ENCODE measurements at places on chromosomes 2 and 18.

GRCh38 chr18:11149441-11150270 is at the start of gene PIEZO2:
TSS of gene PIEZO2 (minus strand) at chr18:11149569. CDS start at chr18:11148588, 981 bp downstream.
- peak; percentile 79 for DNase-seq

- DNase-seq: peak; percentile 86
Observed at GRCh38 chr2:216426938-216427337, 14.7 kb downstream of the SMARCAL1 start.

- no peak for DNase-seq
Observed at GRCh38 chr18:46810481-46811000, 53.7 kb upstream of the ST8SIA5 start.

DNA sequence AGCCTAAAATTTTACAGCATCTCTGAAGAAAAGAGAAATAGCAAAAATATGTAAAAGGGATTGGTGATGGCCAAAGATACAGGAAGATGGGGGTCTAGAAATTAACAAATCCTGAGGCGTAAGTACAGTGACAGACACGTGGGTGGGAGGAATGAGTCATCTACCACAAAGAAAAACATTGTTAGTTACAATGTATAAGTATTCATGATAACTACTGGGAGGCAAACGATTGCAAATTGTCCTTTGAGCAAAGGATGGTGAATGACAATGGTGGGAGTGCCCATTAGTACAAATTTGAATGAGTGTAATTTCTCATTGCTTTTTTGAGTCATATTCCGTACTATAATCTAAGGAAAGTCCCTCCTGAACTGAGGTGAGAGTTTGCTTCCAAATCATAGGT is 809.0 kb upstream of the FAM98A start:
- DNase-seq: no peak

DNA sequence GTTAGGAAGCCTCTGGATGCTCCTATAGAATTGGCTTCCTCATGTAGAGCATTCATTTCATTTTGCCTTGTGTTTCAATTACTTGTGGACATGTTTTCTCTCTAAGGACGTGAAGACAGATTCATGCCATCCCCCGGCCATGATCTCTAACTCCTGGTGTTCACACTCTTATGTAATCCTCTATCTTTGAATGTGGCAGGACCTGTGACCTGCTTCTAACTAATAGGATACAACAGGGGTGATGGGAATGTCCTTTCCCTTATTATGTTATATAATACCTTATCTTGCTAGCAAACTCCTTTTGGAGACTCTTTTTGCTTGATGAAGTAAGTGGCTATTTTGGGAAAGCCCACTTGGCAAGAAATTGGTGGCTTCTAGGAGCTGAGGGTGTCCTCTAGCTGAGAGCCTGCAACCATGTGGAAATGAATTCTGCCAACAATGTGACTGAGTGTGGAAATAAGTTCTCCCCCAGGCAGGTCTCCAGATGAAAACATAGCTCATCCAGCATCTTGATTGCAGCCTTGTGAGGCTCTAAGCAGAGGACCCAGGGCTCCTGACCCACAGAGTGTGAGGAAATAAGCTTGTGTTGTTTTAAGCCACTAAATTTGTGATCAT is 13.8 kb downstream of the DPYSL5 start:
- DNase-seq: no peak

- no peak for DNase-seq
Observed at GRCh38 chr2:68799140-68800026, 64.8 kb downstream of the ARHGAP25 start.

DNA sequence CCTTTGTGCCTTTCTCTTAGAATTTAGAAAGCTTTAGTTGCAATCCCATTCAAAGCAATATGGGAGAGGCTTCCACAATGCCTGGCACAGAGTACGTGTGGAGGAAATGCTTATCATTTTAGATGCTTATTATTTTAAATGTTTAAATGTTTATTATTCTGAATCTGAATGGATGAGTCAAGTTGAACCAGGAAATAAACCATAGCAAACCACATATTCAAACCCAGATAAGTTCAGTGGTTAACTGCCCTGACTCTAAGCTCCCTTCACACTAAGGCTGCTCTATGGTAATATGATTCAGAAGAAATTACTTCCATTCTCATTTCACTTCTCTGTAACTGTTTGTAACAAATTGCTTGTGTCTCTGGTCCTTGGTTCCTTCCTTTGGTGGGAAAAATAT is 5.2 kb upstream of the PPP4R1 start:
- peak; percentile 75 for DNase-seq

DNA sequence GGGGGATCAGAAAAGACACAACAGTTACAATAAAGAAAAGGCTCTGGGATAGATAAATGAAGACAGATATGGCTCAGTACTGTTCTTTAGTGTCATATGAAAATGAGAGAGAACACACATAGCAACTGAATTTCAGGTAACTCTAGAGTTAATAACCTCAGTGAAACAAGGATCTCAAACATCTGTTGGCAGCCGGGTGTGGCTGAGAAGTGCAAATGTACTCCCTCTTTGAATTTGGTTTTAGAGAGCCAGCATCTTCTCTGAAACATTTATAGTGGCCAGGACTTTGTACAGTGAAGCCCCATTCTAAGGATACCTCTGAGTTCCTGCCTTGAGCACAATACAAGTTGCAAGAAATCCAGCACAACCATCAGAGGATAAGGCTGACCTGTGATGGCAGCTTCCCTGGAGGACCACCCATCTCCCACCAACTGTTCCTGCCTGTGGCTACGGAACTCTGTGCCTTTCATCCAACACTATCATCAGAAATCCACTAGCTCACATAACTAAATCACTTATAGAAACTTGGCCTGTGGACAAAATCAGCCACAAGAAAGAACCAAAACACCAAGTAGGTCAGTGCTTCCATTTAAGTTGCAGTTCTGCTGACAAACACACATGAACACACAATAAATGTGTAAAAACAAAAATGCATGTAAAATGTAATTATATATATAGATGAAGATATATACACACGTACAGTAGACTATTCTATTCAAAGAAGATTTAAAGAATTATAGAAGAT is 37.3 kb upstream of the PEX13 start:
- no peak for DNase-seq

GRCh38 chr2:218229239-218229638 is 12.2 kb downstream of the ARPC2 start:
- DNase-seq: peak; percentile 85

DNA sequence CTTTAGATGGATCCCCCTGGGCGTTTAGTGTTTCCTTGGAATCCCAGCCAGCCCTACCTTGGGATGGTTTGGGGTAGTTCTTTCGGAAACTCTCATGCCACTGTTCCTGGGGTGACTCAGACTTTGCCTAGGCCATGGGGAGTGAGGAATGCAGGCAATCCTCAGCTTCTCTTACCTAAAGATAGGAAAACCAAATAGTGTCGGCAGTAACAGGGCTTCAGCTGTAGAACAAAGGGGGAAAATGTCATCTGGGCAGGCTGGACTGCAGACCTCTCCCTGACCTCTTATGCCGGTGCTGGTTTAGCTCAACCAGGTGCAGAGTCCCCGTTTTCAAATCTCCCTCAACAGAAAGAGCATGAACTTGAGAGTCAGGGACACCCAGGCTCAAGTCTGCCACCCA is 252.1 kb downstream of the TSN start:
- DNase-seq: no peak

GRCh38 chr2:70733646-70734180 is 34.3 kb downstream of the ADD2 start:
- no peak for DNase-seq

GRCh38 chr2:163266772-163267171 is 428.2 kb upstream of the KCNH7 start:
- DNase-seq: peak; percentile 96

DNA sequence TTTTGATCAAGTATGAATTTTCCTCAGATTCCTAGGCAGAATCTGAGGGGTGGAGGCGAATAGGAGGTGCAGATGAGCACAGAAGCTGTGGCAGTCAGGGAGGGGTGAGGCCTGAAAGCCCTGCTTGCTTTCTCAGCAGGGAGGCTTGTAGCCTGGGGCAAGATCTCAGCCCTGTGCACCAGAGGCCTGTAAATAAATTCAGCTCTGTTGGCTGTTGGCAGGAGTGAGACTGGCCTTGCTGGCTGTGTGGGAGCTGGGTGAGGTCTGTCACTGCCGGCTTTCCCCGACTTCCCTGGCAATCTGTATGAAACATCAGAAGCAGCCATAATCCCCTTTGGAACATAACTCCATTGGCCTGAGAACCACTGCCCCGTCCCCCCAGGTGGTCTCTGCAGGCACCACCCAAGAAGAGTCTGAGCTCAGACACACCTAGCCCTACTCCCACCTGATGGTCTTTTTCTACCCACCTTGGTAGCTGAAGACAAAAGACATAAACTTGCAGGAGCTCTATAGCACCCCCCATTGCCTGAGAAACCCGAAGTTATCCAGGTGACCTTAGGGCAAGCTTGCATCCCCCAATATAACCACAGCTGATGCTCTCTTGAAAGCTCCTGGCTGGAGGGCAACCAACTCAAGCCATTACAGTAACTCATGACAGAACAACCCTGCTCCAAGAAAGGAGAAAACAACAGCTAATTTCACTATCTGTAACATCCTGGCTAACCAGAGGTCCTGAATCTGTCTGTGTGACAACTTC is 32.3 kb downstream of the EVA1A start:
- DNase-seq: peak; percentile 88

GRCh38 chr2:25651782-25652455 is 21.5 kb downstream of the DTNB start:
- no peak for DNase-seq

- DNase-seq: no peak
Observed at GRCh38 chr18:30450927-30451326, 591.6 kb downstream of the DSC3 start.

GRCh38 chr2:111950236-111950635 is 51.8 kb downstream of the MERTK start:
- no peak for DNase-seq

DNA sequence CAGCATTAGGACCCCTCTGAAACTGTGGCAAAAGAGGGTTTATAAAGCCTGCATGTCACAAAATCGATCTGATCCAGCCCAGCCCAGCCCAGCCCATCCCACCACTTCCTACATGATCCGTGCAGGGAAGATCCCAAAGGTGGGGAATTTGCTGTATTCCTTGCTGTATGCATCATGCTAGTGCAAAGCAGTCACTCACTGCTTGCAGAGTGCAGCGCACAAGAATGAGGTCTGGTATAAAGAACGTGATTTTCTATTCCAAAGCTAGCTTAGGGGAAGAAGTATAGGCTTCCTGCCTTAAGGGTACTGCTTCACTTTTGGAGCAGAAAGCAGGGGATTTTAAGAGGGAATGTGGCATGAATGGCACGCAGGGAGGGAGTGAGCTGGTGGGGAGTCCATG is 18.9 kb upstream of the SERPINB11 start:
- no peak for DNase-seq

- no peak for DNase-seq
Observed at GRCh38 chr2:221807706-221808105, 235.6 kb upstream of the EPHA4 start.

GRCh38 chr2:240898108-240898730 is 2.3 kb upstream of the MAB21L4 start:
- no peak for DNase-seq

DNA sequence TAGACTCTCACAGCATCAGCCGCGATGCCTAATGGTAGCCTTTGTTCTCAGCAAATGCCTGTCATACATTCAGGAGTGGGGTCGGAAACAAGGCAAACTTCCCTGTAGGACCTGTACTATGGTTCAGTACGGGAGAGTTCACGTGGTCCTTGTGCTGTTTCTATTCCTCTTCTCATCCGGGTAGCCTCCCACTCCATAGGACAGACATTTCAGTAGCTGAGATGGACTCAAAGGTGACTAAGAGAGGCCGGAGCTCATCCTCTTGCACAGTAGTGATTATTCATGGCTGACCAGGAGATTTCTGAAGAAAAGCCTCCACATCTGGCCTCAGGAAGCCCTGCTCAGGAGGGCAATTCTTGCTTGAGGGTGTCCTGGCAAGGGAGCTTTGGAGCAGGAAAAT is 117.8 kb upstream of the SPRED2 start:
- no peak for DNase-seq

- DNase-seq: no peak
Observed at GRCh38 chr2:199509403-199509802, 51.7 kb upstream of the SATB2 start.

DNA sequence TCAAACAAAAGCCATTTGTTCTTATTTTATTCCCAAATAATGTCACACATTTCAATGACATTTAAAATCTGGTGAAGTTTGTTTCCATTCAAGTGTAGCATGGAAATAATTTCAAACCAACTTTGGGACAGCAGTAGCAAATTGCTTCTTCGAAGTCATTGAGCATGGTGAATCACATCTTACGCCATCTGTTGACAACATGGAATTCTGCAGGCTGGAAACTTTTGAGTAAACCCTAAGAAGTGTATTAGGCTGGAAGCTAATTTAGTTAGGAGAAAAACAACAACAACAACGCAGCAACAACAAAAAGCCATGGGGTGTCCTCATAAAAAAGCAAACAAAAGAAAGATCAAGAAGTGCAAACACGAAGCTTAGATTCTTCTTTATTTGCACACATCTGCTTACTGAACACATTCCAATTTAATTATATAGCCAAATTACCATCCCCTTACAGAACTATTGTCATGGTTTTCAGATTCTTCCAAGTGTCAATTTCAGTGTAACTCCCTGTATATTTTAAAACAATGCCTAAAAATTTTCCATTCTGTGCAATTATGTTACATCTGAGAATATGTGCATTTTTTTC is 659.0 kb upstream of the CDH7 start:
- no peak for DNase-seq

- no peak for DNase-seq
Observed at GRCh38 chr2:64145119-64145518, 899 bp upstream of the PELI1 start.

- no peak for DNase-seq
Observed at GRCh38 chr2:224182498-224182897, 143.4 kb upstream of the SERPINE2 start.

DNA sequence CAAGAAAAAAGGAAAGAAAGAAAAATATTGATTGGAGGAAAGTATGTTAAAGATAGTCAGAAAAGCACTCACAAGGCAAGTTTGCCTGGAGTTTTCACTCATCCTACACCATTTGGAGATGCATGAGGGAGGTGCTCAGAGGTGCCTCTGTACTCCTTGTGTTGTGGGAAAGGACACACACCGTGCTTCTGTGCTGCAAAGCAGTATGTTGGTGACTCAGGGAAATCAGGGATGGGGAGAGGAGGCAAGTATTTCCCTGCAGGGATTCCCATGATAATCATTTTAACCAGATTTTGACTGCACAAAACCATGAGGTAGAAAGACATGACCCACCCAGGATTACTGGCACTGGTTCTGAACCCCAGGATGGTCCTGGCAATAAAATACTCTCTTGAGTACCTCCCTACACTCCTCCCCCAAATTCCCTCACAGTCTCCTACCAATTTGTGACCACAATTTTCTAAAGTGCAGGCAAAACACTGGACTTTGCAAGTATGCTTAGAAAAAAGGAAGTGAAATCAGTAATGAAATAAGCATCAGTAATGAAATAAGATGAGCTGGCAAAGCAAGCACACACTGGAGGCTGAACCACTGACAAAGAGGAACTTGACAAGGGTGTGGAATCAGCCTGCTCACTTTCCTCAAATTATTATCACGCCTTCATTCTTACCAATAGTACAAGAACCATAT is 155.5 kb upstream of the ACVR2A start:
- DNase-seq: no peak

DNA sequence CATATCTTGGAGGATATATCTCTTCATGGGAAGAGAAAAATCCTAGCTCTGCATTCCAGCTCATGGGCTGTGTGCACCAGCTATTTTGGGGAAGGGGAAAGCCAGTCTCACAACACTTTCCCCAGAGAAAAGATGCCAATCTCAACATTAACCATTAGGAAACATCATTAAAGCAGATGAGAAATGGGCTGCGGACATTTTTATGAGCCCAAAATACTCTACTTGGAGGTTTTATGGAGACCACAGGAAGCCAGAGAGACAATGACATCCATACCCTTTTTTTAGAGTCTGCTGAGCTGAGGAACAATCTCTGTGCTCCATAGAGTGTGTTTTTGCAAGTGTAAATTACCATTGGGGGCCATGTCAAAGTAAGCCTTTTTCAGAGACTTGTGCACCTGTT is 213.7 kb downstream of the TRIB2 start:
- DNase-seq: no peak

All from EL (cell line).